ENCODE measurements at places on chromosomes 16 and 17. TPM values are rescaled to one million over a fixed set of nuclear protein-coding genes. Genes with fewer than 3 reads are reported as not detected.
A peak's percentile ranks its signal among the peaks of the same experiment; 100 is the strongest.

DNA sequence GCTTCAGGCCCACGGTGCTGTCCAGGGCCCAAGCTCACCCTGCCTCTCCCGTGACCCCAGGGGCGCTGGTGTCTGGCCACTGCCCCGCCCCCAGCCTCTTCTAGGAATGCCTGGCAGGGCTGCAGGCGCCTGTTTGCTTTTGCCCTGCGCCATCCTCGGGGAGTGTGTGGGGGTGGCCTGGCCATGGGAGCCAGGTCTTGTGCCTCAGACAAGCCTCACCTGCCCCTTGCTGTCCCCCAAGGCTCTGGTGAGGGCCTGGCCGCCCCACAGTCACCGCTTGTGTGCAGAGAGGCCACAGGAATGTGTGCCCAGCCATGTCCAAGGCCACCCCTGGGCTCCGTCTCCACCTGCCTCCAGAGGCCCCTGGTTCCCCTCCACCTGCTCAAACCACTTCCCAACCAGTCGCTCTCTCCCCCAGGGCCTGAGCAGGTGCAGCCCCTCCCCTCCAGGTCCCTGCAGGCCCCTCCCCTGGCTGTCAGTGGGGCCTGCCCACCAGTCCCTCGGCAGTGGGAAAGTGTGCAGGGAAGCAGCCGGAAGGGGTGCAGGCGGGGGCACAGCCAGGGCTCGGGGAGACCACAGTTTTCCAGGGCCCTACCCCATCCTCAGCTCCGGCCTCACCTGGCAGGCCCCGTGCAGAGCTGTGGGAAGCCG, 841 bp upstream of the IGFALS start:
- H3K27me3 ChIP-seq: no peaks in the 10 kb centered on the region
- H3K36me3 ChIP-seq: peaks cover 10% of the 10 kb centered on the region
- no peak overlapping the region for H3K27ac ChIP-seq
- no peaks in the 10 kb centered on the region for H3K4me1 ChIP-seq

- peak; percentile 21 for DNase-seq
- peaks cover 4% of the 10 kb centered on the region for H3K4me1 ChIP-seq
- no peak overlapping the region for H3K4me3 ChIP-seq
Measured at GRCh38 chr17:58710948-58711552, 18.6 kb downstream of the RAD51C start.

DNA sequence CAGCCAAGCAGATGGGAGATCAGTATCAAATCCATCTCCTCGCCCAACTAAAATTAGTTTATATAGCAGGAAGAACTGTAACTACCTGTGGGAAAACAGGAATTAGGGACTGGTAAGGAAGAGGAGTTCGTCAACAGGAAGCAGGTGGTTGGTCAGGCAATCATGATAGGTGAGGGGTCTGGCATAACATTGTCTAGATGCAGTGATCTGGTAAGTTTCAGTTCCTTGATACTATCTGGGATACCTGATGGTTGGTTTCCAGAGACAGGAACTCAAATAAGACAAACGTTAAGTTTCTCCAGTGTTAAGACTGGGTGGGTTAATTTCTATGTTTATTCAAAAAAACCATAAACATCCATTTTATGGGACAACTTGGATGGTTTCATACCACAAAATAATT, 53.8 kb downstream of the CEP112 start:
- no peaks in the 10 kb centered on the region for H3K27me3 ChIP-seq
- H3K36me3 ChIP-seq: no peaks in the 10 kb centered on the region
- H3K4me3 ChIP-seq: no peak overlapping the region
- DNase-seq: no peak

DNA sequence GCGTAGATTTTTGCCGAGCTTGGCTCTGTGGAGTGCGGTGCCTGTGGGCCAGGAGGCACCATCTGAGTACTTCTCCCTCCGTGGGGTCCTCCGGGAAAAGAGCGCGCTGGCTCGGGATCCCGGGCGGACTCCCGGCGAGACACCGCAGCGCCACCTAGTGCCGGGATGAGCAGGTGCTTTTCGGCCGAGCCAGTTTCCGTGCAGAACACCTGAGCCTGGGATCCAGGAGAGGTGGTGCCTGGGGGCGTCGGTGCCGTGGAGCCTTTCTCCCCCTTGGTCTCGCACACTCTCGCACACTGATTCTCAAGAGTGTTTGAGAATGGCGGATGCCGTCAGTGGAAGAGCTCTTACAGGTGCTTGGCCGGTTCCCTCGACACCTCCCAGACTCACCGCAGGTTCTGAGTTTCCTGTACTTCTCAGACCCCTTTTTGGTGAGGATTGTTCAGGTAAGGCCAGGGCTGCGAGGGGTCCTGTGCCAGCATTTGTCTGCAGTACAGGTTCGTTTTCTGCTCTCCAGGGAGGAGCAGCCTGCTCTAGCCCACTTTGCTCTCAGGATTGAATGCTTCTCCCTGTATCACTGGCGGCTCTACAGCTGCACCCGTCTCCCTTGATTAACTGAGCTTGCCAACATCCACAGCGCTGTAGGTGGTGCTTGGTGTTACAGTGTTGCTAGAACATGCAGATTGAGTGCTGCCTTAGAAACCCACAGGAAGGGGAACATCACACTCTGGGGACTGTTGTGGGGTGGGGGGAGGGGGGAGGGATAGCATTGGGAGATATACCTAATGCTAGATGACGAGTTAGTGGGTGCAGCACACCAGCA, 23.3 kb downstream of the TBCD start:
- peaks cover 54% of the 10 kb centered on the region for H3K36me3 ChIP-seq
- no peak overlapping the region for H3K4me3 ChIP-seq
- DNase-seq: peak; percentile 41
- H3K27ac ChIP-seq: no peak overlapping the region
- peaks cover 12% of the 10 kb centered on the region for H3K4me1 ChIP-seq
- no peaks in the 10 kb centered on the region for H3K27me3 ChIP-seq

DNA sequence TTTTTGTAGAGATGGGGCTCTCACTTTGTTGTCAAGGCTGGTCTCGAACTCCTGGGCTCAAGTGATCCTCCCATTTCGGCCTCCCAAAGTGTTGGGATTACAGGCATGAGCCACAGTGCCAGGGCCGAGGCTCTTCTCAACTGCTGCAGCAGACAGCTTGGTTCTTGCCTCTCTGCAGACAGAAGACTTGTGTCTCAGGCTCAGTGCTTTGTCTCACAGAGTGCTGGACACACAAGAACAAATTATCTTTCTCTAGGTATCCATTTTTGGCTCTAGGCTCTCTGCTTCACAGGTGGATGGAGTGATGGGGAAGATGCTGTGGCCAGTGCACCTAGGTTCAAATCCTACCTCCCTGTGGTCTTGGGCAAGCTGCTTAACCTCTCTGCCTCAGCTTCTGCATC, 80.8 kb upstream of the RNU2-1 start:
- H3K27me3 ChIP-seq: no peaks in the 10 kb centered on the region
- peaks cover 11% of the 10 kb centered on the region for H3K4me1 ChIP-seq
- DNase-seq: no peak
- no peak overlapping the region for H3K4me3 ChIP-seq
- H3K27ac ChIP-seq: no peak overlapping the region

GRCh38 chr16:89602273-89602951, 11.0 kb upstream of the DPEP1 start:
- H3K36me3 ChIP-seq: no peaks in the 10 kb centered on the region
- peak; percentile 39 for DNase-seq
- H3K27ac ChIP-seq: no peak overlapping the region
- no peak overlapping the region for H3K4me3 ChIP-seq
- peaks cover 3% of the 10 kb centered on the region for H3K4me1 ChIP-seq

- H3K36me3 ChIP-seq: peaks cover 4% of the 10 kb centered on the region
- H3K27me3 ChIP-seq: no peaks in the 10 kb centered on the region
- H3K4me1 ChIP-seq: peaks cover 5% of the 10 kb centered on the region
- DNase-seq: no peak
- no peak overlapping the region for H3K4me3 ChIP-seq
Measured at GRCh38 chr17:57396511-57396921, 140.2 kb downstream of the MSI2 start.

- peaks cover 8% of the 10 kb centered on the region for H3K36me3 ChIP-seq
- H3K4me3 ChIP-seq: no peak overlapping the region
- H3K27me3 ChIP-seq: no peaks in the 10 kb centered on the region
- no peak for DNase-seq
- H3K4me1 ChIP-seq: peaks cover 21% of the 10 kb centered on the region
Measured at GRCh38 chr16:47139561-47140185, 4.1 kb downstream of the NETO2 start.

DNA sequence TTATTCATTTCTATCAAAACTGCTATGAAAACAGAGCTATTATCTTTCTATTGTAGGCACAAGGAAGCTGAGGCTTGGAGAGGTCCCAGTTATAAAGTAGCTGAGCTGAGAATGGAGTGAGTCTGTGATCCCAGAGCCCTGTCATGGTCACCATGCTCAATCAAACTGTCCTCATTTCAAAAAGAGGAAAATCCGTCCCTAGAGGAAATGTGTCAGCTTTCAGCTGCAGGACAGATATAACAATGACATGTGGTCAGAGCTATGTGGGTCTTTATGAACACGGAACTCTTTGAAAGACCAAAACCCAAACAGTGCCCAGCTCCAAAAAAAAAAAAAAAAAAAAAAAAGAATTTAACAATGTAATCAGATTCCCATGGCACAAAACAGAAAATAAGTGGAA, 266.1 kb downstream of the XYLT1 start:
- H3K4me1 ChIP-seq: no peaks in the 10 kb centered on the region
- H3K27ac ChIP-seq: no peak overlapping the region
- no peaks in the 10 kb centered on the region for H3K36me3 ChIP-seq
- H3K27me3 ChIP-seq: peaks cover 24% of the 10 kb centered on the region
- DNase-seq: no peak

The USP6 gene
- polyA plus RNA-seq: not detected

The MYH8 gene
- 0.05 TPM for polyA plus RNA-seq

The TMED6 gene
- not detected for polyA plus RNA-seq

Measured in K562 (cell line).